Right forelimb (tissue), 1 donor: ENCODE measurements at places on chromosomes 3 and 15.

- no peak for DNase-seq
Observed at GRCh38 chr3:111415018-111415417, 127.0 kb upstream of the CD96 start.

GRCh38 chr3:81953111-81953510 is 191.7 kb upstream of the GBE1 start:
- DNase-seq = no peak

DNA sequence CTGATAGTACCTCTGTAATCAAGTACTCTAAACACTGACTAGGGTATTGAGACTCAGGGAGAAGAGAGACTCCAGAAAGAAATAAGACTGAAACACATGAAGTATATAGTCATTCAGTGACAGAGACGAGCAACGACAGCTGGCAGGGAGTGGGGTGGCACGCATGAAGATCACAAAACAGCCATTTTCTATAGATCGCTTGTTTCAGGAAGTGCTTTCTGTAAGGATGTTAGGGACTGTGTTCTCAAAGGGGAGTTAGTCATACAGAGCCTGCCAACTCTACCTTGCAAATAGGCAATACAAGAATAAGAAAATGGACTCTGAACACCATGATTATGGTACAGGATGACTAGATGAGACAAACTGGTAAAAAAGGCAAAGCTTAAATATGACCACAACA is 139.5 kb downstream of the TBL1XR1 start:
- no peak for DNase-seq

GRCh38 chr3:64932666-64933342 is 245.0 kb upstream of the ADAMTS9 start:
- no peak for DNase-seq

DNA sequence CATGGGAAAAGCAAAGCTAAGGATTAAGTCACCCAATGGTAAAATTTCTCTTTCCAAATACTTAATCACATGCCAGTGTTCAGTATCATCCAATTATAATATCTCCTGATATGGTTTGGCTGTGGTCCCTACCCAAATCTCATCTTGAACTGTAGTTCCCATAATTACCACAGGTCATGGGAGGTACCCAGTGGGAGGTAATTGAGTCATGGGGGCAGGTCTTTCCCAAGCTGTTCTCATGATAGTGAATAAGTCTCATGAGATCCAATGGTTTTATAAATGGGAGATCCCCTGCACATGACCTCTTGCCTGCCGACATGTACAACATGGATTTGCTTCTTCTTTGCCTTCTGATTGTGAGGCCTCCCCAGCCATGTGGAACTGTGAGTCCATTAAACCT is 26.1 kb upstream of the NMB start:
- no peak for DNase-seq

DNA sequence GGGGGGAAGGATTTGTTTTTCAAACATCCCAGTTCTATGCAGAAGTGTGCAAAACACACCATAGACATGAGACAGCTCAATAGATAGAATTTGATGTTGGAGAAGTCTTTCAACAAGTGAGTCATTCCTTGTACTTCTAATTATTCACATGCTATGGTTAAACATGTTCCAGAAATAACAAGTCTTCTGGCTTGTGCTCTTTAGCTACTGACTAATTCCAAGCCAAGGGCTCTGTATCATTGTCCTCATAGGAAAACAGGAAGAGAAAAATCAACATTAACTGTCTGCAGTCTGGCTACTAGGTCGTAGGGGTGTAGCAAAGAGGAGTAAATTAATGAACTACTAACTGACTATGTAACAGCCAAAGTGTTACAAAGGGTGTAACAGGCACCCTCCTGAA is 25.8 kb downstream of the LDHAL6B start:
- DNase-seq = no peak

DNA sequence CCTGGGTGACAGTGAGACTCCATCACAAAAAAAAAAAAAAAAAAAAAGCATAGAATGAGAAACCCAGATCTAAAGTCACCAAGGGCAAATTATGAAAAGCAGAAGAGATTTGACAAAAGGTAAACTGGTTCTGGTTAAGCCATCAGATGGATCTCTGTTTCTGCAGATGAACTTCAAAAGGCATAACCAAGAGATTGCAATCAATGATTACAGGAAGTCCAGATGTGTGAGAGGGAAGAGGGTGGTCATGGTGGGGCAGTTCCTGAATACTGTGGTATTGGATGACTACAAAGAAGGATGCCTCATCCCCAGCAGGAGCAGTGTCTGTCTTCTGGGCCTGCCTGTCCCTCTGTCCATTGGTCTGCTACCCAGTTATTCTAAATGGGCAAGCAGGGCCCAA is 3.8 kb downstream of the P4HTM start:
- no peak for DNase-seq

- no peak for DNase-seq
Observed at GRCh38 chr3:113751141-113751540, 4.3 kb downstream of the ATP6V1A start.

DNA sequence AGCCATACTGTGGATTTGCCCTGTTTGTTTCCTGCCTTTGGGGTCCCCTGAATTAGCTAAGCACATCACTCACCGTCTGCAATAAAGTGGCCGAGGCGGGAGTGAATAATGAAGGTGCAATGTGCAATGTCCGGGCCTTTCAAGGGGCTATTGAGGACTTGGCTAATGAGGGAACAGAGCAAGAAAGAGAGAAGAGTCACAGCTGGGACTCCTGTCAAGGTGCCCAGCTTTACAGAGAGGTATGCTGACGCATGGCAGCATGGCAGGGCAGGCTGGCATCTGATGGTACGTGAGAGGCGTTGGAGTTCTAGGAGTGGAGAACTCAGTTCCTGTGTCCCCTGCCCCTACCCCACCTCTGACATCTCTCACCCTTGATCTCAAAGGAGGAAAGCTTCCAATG is 13.8 kb upstream of the ATP2B2 start:
- no peak for DNase-seq

DNA sequence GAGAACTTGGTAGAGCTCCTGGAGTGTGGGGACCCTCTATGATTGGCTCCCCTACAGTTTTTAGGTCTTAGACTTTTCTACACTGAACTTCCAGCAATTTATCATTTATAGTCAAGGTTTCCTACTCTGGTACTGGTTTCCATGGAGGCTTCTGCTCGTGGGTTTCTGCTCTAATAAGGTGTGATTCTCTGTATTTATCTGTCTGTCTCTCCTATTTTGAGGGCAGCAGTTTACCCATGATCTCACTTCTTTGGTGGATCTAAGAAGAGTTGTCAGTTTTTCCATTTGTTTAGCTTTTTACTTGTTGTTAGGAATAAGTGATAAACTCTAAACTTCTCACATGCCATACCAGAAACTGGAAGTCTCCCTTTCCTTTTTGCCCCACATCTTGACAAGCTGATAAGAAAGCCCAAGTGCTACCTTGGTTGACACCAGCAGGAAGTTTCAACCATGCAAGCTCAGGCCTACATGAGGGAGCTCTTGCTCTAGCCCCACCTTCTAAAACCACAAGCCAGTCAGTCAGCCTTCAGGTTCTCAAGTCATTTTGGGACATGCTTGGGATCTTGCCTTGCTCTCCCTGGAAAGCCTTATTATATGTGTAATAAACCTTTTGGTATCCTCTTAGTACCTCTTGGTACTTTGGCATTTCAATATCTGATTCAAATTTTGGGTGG is 10.0 kb downstream of the TIMMDC1 start:
- DNase-seq = no peak

DNA sequence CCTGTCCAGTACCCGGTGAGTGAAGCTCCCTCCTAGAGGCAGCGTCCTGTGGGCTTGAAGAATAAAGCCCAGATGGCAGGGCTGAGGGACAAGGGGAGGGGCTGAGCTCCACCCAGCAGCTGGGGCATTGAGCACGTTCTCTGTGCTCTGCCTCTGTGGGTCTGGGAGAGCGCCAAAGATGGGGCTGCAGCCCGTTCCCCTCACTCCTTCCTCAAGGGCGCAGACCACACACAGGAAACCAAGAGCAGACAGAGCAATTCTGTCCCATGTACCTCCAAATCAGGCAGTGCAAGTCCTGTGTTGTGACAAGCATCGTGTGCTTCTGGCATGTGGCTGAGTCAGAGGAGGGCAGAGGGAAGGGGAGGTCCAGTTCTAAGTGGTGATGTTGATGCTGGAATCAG is 15.7 kb upstream of the KIF23 start:
- DNase-seq = peak; percentile 42

GRCh38 chr3:7876741-7877297 is 624.8 kb upstream of the LMCD1 start:
- DNase-seq = no peak

DNA sequence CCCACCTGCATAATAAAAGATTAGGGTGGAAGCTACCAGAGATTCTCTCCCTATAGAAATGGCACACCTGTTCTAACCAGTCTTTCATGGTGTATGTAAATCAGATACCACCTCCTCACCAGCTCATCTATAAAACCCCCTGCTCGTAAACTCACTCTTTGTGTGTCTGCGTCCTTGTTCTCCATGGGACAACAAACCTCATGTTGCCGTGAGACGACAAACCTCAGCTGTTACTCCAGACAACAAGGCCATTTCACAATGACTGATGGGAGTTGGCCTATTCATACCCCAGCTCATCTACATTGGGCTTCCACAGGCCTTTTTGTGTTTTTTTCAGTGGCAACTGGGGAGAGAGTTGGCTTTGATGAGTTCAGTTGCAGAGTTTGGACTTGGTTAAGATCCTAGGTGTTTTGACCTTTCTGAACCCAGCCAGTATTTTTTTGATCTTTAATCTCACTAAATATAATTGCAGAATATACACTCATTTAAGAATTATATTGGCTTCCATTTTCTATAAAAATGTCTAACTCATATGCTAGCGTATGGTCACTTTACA is 96.6 kb upstream of the LRIG1 start:
- DNase-seq = no peak
